ENCODE measurements at places on chromosomes 6 and 20. TPM values are rescaled to one million over a fixed set of nuclear protein-coding genes. Genes with fewer than 3 reads are reported as not detected.

MARCKS gene
- total RNA-seq, result 82.0 TPM

TMEM244 gene
- not detected for total RNA-seq

DNAH8 gene
- total RNA-seq, result not detected

ECT2L gene
- total RNA-seq, result under 0.01 TPM

BIRC7 gene
- not detected for total RNA-seq

NNAT gene
- total RNA-seq, result 0.32 TPM

MEA1 gene
- total RNA-seq, result 88.8 TPM

PPP1R10 gene
- 20.9 TPM for total RNA-seq

UST gene
- total RNA-seq, result 20.1 TPM

VSX1 gene
- not detected for total RNA-seq

KCNK16 gene
- not detected for total RNA-seq

NXT1 gene
- total RNA-seq, result 39.9 TPM

HAO1 gene
- total RNA-seq, result not detected

RSPH4A gene
- total RNA-seq, result 0.32 TPM

Measured in cardiac atrium fibroblast (primary cell).